ENCODE measurements at places on chromosomes 6 and 20.

- DNase-seq: no peak
Measured at GRCh38 chr6:39300739-39301138, 13.5 kb downstream of the KCNK17 start.

DNA sequence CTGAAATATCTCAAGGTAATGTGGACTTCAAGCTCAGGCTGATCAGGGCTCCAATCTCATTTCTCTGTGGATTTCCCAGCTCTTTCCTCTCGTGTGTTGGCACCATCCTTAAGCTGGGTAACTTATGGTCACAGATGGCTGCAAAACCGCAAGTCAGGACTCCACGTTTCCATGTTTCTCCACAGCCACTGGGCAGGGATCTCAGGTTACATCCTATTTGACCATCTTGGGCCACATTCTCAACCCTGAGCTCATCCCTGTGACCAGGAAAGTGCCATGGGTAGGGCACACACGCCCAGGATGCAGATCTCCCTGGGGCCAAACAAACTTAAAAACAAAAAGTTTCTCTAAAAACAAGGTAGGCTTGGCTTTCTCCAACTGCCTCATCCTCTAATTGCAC lies 15.4 kb downstream of the RPS6KA2 start:
- no peak for DNase-seq

DNA sequence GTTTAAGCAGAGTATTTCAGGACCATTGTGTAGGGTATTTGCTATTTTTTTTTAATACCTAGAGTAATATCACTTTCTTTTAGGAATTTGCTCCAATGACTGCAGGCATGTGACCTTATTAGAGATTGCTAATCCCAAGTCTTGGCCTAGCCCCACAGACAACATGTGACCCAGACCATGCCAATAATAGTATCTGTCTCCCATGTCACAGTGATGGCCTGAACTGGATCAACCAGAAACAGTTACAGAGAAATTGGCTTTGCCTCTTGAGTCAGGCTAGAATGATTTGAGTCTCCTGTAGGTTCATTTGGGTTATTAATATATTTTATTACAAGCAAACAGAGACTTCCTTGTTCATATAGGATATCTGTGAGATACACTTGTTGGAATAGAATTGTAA lies 116.8 kb downstream of the DNAH8 start:
- no peak for DNase-seq

DNA sequence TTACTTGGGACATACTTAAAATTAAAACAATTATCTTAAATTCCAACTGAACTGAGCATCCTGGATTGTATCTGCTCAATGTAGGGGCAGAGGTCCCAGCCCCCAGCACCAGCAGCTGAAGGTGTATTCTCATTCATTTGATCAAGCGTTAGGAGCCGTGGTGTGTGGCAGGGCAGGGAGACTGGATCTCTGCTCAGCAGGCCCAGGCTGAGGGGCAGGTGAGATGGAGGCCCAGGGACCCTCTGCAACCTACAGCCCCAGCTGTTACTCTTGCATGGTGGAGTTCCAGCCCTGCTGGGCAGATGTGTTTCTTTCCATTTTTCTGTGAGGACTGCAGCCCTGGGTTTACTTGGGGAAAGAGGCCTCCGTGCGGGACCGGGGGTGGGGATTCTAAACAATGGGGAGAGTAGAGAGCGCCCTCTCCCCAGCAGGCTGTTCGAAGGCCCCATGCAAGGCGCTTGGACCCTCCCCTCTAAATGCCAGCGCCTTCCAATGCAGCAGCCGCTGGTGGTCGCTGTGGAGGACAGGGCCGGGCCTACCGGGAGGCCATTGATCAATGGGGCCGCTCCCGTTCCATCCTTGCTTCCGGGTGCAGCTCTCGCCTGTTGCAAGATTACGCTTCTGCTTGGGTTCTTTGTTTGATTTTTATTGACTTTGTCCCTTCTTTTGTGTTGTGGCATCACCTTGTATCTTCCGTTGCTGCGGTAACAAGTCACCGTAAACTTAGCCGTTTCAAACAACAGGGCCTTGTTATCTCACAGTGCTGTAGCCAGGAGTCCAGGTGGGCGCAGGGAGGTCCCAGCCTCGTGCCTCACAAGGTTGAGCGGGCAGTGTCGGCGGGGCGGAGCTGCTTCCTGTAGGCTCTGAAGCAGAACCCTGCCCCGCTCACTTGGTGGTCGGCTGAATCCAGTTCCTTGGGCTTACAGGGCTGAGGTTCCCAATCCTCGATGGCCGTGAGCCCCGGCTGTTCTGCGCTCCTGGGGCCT lies 134.8 kb upstream of the PHACTR3 start:
- DNase-seq: no peak

- DNase-seq: no peak
Measured at GRCh38 chr20:31617432-31618104, 12.5 kb downstream of the ID1 start.

Measured in mucosa of gallbladder (tissue), 1 donor.